Osteoblast (primary cell): ENCODE measurements at places on chromosomes 11 and 22. TPM values are rescaled to one million over a fixed set of nuclear protein-coding genes. Genes with fewer than 3 reads are reported as not detected.

IGSF22 gene
- total RNA-seq: not detected in 2 replicates

OR51B5 gene
- total RNA-seq: not detected in 2 replicates

HEPN1 gene
- total RNA-seq: under 0.01 TPM in 1 of 2 replicates, not detected in the other

ARHGAP42 gene
- 9.4 and 10.9 TPM in 2 replicates for total RNA-seq

DNA sequence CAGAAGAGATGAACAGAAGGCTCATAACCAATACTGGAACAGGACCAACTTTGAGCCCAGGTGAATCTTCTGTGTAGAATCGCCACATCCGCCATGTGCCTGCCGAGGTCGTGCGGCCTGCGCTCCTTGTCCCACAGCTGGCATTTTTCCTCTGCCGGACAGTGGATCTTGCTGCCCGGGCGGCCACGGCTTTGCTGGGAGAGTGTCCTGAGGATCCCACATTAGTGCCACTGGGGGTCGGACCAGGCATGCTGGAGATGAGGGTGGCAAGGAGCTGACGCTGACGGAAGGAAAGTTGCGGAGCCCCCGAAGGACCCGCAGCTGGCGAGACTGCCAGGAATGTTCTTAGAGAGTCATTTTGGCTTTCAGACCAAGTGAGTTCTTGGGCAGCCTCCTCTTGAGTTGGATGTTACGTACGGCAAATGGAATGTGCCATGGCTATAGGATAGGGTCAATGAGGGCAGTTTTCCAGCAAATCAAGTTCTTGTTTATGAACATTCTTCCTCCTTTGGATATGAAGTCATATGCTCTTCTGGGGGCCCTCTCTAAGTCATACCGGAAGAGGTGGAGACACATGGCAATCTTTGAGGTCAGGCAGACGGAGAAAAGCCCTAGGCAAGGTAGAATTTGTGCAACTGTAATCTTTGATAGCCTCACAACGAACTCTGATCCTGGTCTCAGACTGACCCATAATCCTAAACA lies 57.4 kb upstream of the NUP160 start:
- DNase-seq: peak; percentile 64

DNA sequence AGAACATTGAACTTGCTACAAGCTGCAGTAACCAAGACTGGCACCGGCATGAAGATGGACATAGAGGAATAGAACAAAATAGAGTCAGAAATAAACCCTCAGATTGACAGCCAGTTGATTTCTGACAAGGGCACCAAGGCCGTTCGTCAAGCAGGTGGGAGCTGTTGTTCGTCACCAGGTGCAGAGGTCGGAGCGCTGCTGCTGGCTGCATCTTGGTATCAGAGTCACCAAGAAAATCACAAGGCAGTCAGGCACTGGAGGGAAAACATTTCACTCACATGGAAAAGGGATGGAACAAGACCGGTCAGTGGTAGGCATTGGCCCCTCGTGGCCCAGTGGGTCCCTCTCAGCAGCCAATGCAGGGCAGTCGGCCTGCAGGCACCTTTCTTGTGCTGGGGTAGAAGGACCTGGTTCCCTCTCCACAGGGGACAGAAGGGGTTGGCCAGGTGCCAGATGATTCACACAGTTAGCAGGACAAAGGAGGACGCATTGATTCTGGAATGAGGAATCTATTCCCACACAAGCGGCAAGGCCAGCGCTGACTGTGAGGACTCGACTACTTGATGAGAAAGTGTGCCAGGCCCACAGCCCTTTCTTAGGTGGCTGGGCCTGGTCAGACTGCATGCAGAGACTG lies 115.8 kb upstream of the FGF3 start:
- peak; percentile 64 for DNase-seq

GRCh38 chr11:134581121-134581626 lies 169.1 kb upstream of the B3GAT1 start:
- no peak for DNase-seq

GRCh38 chr22:44160421-44160820 lies 20.3 kb upstream of the PARVG start:
- DNase-seq: no peak

DNA sequence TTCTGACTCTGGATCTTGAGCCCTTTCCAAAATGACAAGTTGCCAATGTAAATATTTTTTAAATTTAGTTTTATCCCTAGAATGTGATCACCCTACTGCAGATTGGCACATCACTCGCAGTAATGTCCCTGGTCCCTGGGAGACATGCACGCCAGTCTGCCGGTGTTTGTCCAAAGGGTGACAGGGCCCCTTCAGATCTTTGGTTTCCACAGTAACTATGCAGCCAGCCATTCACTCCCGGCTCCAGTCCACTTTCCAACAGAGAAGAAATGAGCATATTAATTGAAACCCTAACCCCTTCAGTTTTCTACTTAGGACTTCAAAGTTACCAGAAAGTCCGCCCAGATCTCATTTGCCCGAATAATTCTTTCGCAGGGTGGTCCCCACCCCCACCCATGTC lies 25.8 kb upstream of the RASSF10 start:
- no peak for DNase-seq

CHKB gene
- total RNA-seq: 27.4 and 28.6 TPM in 2 replicates

DNA sequence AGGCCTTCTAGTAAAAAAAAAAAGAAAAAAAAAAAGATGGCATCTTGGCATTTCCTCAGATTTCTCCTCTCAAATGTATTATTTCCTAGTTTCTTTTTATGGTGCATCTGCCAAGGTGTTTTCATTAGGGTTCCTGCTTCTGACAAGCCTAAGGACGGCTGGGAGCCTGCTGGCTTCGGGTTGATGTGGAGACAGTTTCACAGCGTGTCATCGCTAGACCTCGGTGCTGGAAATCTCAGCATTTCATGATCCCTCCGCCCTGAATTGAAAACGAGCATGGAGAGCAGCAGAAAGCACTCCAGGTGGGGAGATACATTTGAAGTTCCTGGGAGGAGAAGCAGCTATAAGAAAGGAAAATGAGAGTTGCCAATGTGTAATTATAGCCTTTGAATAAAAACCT lies 283.9 kb upstream of the CNTN5 start:
- DNase-seq: no peak

- no peak for DNase-seq
These were observed 325.8 kb downstream of the FAT3 start for GRCh38 chr11:92550411-92550810.

GRCh38 chr22:31829505-31829904 lies 75.7 kb downstream of the DEPDC5 start:
- DNase-seq: peak; percentile 74

CCDC87 gene
- total RNA-seq: 0.88 and 1.1 TPM in 2 replicates

DNA sequence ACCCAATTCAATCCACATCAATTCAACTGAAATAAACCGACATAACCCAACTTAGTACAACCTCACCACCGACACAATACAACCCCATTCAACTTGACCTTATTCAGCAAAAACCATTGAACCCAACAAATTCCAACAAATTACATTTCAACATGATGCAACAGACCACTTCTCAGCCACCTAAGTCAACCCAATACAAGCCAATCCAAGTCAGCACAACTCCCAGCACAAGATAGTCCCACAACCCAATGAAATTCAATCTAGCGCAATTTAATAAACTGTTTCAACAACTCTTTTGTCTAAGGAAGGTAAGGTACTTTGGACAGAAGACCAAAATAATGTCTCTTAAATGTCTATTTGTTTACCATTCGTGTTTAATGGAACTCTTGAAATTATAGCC lies 226.0 kb downstream of the MIAT start:
- no peak for DNase-seq

GRCh38 chr11:105070306-105070705 lies 25.2 kb upstream of the CARD16 start:
- no peak for DNase-seq
